ENCODE measurements at places on chromosomes 2 and 18.

- peaks cover 18% of the 10 kb centered on the region for H3K4me1 ChIP-seq
- no peak overlapping the region for H3K4me3 ChIP-seq
- no peak overlapping the region for H3K27ac ChIP-seq
- DNase-seq, result no peak
- no peaks in the 10 kb centered on the region for H3K27me3 ChIP-seq
These were observed 37.6 kb upstream of the FZD7 start for GRCh38 chr2:201996006-201996405.

GRCh38 chr18:49933530-49934128 lies 120.3 kb upstream of the ACAA2 start:
- no peak overlapping the region for H3K27ac ChIP-seq
- no peak for DNase-seq
- no peaks in the 10 kb centered on the region for H3K36me3 ChIP-seq
- H3K27me3 ChIP-seq, result no peaks in the 10 kb centered on the region

DNA sequence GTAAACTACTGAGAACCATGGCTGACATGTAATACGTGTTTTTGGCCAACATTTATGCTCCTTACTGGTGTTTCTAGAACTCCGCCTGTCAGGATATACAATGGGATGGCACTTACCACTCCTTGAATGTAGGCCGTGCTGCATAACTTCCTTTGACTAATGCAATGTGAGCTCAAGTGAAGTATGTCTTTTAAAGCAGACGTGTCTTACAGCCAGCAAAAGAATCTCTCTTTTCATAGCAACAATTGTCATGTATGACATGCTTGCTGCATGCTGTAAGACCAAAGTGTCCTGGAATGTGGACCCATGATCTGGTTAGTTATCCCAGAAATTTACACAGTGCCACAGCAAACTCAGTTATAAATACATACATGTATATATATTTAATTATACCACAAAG lies 1202.7 kb upstream of the PIK3C3 start:
- no peaks in the 10 kb centered on the region for H3K27me3 ChIP-seq
- H3K4me1 ChIP-seq, result no peaks in the 10 kb centered on the region
- DNase-seq, result no peak
- no peak overlapping the region for H3K4me3 ChIP-seq
- H3K27ac ChIP-seq, result no peak overlapping the region
- H3K36me3 ChIP-seq, result no peaks in the 10 kb centered on the region

- no peak overlapping the region for H3K4me3 ChIP-seq
- H3K36me3 ChIP-seq, result peaks cover 14% of the 10 kb centered on the region
- H3K27me3 ChIP-seq, result no peaks in the 10 kb centered on the region
These were observed 11.3 kb upstream of the TMEM214 start for GRCh38 chr2:27021253-27022049.

- no peaks in the 10 kb centered on the region for H3K27me3 ChIP-seq
- peaks cover 5% of the 10 kb centered on the region for H3K4me1 ChIP-seq
- no peak overlapping the region for H3K4me3 ChIP-seq
- no peak overlapping the region for H3K27ac ChIP-seq
- H3K36me3 ChIP-seq, result no peaks in the 10 kb centered on the region
These were observed 92.3 kb downstream of the LYPD1 start for GRCh38 chr2:132577686-132578085.

DNA sequence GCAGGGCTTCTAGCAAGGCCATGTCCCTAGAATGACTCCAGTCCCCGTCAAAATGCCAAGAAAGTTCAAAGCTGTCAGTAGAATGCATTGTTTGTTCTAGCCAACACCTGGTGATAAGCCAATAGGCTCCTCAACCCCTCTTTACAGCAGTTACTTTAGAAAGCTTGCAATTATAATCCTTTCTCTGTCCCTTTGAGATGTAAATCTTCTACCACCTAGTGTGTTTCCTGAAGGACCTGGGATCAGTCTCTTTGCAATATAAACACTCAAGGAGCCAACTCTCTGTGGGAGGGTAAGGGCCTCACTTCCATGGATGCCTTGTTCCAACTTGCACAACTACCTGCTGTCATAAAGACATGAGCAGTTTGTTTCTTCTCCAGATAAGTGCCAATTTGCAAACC lies 301.8 kb downstream of the NBAS start:
- H3K27me3 ChIP-seq, result no peaks in the 10 kb centered on the region
- H3K4me3 ChIP-seq, result no peak overlapping the region
- no peak for DNase-seq
- no peaks in the 10 kb centered on the region for H3K36me3 ChIP-seq
- peaks cover 3% of the 10 kb centered on the region for H3K4me1 ChIP-seq

GRCh38 chr2:157264099-157264498 lies 6.6 kb downstream of the GALNT5 start:
- H3K27me3 ChIP-seq, result no peaks in the 10 kb centered on the region
- no peak overlapping the region for H3K27ac ChIP-seq
- no peak for DNase-seq
- peaks cover 5% of the 10 kb centered on the region for H3K4me1 ChIP-seq
- H3K4me3 ChIP-seq, result no peak overlapping the region
- H3K36me3 ChIP-seq, result no peaks in the 10 kb centered on the region

DNA sequence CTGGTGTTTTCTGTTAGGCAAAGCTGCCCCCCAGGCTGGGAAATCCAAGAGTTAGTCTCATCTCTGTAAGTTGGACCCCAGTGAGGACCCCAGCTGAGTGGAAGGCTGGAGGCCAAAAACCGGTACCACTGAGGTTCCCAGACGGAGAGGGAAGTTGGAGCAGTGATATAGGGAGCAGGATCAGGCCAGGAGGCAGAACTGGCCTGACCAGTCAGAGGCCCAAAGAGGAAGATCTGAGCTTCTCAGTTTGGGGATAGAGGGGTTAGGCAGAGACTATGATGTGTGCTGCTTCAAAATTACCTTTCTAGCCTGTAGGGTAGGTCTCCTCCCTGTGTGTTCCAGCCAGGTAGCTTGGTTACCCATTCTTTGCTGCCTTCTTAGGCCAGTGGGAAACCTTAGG lies 4.6 kb upstream of the RNF181 start:
- H3K4me1 ChIP-seq, result peaks cover 15% of the 10 kb centered on the region
- no peaks in the 10 kb centered on the region for H3K36me3 ChIP-seq
- DNase-seq, result no peak
- H3K27ac ChIP-seq, result no peak overlapping the region

- no peaks in the 10 kb centered on the region for H3K4me1 ChIP-seq
- H3K27me3 ChIP-seq, result peaks cover 5% of the 10 kb centered on the region
- no peaks in the 10 kb centered on the region for H3K36me3 ChIP-seq
- H3K27ac ChIP-seq, result no peak overlapping the region
- no peak for DNase-seq
- H3K4me3 ChIP-seq, result no peak overlapping the region
These were observed 75.7 kb upstream of the RAB6C start for GRCh38 chr2:129903586-129904425.

GRCh38 chr2:218229239-218229638 lies 12.2 kb downstream of the ARPC2 start:
- peaks cover 94% of the 10 kb centered on the region for H3K36me3 ChIP-seq
- no peaks in the 10 kb centered on the region for H3K4me1 ChIP-seq
- no peaks in the 10 kb centered on the region for H3K27me3 ChIP-seq
- DNase-seq, result no peak

DNA sequence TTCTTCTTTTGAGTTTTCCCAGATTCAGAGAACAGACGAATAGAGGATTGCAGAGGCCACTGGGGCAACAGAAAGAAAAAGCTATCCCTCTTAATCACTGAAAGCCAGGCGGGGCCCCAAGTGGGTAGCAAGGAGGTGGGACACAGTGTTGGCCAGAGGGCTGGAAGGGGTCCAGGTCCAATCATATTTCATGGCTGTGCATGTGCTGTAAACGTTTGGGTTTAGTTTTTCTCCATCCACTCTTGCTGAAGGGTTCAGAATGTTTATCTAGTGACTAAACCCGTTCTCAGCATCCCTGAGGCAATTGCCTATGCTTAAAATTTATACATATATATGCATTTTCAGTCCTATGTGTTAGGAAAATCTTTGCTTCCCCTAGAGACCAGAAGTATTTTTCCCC lies 99.4 kb upstream of the EPHA4 start:
- H3K27me3 ChIP-seq, result no peaks in the 10 kb centered on the region
- no peaks in the 10 kb centered on the region for H3K4me1 ChIP-seq
- no peak overlapping the region for H3K27ac ChIP-seq
- H3K4me3 ChIP-seq, result no peak overlapping the region

Data from neuronal stem cell (in vitro differentiated cells).